ENCODE measurements at places on chromosomes 1 and 21.

DNA sequence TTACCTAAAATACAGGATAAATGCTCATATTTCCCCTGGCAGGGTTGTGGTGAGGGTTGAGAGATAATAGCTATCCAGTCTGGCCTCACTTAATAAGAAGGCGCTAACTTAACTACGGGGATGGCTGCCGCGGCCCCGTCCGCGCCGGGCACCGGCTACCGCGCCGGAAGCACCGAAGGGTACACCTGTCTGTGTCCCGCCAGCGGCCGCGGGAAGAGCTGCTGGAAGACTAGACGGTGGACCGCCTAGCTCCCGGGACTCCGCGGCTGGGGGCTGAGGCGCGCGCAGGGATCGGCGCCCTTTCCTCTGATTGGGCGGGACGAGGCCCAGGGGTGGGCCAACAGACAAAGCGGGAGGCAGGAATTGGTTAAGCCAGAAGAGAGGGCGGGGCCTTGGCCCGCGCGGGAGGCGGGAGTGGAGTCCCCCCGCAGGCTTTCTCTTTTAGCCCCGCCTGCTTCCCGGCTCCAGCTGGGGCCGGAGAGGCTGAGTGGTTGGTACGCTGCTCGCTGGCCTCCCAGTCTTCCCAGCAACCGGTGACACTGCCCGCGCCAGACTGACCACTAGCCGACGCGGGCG lies at the start of gene ZNF672:
ZNF672 (plus strand) TSS at position 444 of the 576 bp plus-strand sequence. CDS start 9,051 bp downstream, outside the sequence.
- peak; percentile 93 for DNase-seq

GRCh38 chr1:44673675-44674112 lies 587 bp downstream of the TMEM53 start:
- no peak for DNase-seq

DNA sequence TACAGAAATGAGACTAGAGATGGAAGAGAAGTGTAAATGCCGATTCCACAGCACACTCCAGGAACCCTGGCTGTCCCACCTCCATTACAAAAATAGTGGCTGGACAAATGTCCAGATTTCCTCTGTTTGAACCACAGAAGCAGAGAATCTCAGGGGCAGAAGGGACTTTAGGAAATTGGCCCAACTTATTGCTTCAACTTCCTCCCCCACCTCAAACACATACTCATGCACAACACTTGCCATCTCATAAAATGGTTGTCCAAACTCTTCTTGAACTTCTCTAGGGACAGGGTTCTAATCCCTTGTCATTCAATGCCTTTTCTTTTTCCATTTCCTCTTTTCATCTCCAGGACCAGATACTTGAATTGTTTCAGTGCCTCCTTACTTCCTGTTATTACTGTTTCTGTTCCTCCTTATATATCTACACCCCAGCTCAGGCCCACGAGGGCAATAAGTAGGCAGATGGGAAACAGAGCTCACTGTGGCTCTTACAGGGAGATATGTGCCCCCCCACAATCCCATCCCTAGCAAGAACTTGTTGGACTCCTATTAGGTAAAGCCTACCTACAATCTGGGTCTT lies 8.5 kb upstream of the B4GALT3 start:
- DNase-seq: no peak

- peak; percentile 26 for DNase-seq
Measured at GRCh38 chr1:203172184-203173010, 3.2 kb downstream of the MYBPH start.

DNA sequence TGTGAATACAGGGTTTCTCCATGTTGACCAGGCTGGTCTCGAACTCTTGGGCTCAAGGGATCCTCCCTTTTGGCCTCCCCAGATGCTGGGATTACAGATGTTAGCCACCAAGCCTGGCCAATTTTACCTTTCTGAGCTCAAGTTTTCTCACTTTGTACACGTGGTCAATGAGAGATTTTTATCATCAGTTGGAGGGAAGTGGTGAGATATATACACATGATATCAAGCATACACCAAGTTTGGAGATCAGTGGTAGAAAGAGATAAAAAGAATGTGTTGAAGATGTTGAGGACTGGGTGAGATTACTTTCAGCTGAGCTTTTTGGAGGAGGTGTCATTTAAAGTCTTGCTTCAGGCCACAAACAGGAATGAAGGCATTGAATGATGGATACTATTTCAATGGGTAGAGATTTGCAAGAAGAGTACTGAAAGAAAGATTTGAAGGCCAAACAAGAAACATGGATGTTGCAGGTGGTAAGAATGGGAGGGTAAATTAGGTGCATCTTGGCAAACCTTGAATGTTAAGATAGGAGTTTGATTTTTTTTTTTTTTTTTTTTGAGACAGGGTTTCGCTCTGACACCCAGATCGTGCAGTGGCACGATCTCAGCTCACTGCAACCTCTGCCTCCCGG lies 3.0 kb upstream of the SESN2 start:
- DNase-seq: peak; percentile 59

DNA sequence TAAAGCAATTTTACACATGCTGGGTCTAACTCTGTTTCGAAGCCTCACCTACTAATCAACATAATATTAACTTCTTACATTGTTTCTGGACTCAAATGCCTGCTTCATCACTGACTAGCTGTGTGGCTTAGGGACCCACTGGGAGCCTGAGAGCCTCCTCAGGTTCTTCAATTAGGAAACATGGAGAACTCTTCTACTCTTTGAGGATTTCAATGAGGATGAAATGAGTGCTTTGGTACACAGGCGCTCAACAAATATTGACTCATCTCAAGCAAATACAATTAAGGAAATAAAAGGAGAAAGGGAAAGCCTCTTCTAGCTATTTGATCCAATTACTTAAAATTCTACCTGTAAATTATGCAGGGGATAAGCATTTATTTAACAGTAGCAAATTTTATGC lies 84.4 kb upstream of the JAK1 start:
- DNase-seq: no peak

GRCh38 chr1:212073490-212073889 lies 37.9 kb downstream of the DTL start:
- DNase-seq: no peak

DNA sequence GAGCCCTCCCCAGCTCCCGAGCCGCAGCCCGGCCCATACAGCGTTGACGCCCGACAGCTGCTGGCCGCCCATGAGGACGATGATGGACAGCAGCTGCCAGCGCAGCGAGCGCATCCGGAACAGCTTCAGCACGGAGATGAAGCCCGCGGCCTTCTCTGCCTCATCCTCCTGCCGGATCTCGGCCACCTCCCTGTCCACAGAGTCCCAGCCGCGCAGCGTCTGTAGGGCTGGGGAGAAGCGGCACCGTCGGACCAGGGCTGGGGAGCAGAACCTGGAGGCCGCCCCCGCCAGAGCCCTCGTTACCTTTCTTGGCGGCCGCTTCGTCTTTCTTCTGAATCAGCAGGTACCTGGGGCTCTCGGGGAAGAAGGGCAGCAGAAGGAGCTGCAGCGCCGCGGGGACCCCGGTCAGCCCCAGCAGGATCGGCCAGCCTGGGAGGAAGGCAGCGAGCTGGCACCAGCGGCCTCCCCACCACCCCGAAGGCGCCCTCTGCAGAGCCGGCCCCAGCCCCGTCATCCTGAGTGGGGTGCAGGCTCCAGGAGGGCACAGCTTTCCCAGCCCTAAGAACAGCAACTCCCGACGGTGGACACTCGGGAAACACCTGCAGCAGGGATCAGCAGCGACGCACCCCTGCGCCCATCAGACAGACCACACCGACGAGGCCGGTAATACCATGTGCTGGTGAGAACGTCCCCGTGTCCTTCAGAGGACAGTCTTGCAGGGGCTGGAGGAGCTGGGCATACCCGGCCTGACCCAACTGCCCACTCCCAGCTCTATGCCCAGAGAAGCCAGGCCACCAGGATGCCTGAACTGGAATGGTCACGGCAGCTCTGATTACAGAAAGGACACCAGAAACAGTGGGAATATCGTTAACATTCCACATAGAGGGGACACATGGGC lies 13.8 kb upstream of the SLC2A7 start:
- no peak for DNase-seq

GRCh38 chr1:54374766-54375165 lies 31.4 kb downstream of the SSBP3 start:
- DNase-seq: no peak

GRCh38 chr1:42137766-42138165 lies 15.4 kb upstream of the GUCA2B start:
- no peak for DNase-seq

DNA sequence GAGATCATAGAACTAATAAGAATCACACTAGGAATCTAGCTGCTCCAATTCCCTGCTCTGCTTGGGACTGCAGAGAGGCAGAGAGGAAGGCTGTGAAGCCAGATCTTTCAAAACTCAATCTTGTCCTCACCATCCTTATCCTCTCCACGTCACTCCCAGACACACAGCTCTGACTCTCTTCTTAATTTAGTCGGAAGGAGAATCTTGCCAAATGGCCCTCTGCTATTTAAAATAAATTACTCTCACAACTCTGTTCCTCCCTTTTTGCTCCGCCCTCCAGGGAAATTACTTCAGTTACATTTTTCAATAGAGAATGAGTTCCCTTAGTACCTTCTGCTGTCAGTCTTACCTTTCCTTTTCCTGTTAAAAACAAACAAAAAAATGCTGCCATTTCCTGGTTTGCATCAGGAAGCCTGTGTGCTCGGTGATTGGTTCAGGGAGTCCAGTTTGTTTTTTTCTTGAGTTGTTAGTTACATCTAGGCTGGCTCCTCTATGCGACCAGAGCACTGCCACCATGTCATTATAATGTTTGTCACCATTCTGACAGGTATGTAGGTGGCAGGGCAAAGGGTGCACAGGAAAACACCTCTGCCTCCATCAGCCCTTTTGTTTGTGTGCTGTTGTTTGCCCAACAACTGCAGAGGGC lies 80.1 kb downstream of the FCRL5 start:
- no peak for DNase-seq

- DNase-seq: no peak
Measured at GRCh38 chr1:33820804-33821203, 43.1 kb upstream of the HMGB4 start.

GRCh38 chr21:39628385-39628784 lies 15.6 kb downstream of the B3GALT5 start:
- DNase-seq: no peak

GRCh38 chr1:109946511-109946910 lies 35.9 kb downstream of the CSF1 start:
- no peak for DNase-seq

GRCh38 chr1:229859026-229859425 lies 208.0 kb upstream of the GALNT2 start:
- no peak for DNase-seq

DNA sequence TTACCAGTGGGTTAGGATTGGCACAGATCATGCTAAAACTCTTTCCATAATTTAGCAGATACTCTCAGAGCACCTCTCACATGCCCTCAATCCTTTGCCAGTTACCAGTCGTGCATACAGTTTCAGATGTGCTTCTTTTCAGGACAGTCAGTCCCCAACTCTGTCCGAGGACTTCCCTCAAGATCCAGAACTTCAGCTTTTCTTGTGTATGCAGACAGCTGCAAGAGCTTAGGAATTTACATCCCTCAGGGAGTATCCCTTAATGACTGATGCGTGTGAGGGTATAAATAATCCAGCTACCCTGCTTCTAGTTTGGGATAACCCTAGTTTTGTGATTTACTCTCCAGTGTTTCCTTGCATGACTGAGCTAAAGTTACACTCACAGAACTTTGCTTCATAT lies 393.0 kb upstream of the PLXNA2 start:
- no peak for DNase-seq

- DNase-seq: no peak
Measured at GRCh38 chr21:43911015-43911934, 46.3 kb downstream of the AGPAT3 start.

- DNase-seq: no peak
Measured at GRCh38 chr1:5744341-5744740, 247.9 kb downstream of the NPHP4 start.

GRCh38 chr1:94622757-94623156 lies 81.2 kb upstream of the F3 start:
- DNase-seq: no peak

- no peak for DNase-seq
Measured at GRCh38 chr1:33905241-33905640, 41.4 kb downstream of the HMGB4 start.

DNA sequence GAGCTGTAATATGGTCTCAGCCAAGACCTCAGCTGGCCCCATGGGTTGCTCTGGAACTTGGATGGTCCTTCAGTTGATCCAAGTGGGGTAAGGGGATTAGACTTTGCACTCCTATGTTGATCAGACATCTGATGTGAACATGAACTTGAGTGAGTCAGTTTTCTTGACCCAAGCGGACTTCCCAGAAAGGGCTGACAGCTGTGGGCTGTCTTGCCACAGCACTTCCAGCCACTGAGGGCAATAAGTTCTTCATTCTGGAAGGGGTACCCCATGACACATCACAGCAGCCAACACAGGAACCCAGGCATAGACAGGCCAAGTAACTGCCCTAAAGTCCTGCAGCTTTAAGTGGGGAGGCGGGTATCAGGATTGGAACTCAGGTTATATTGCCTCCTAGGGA lies 93.9 kb upstream of the USP24 start:
- no peak for DNase-seq

DNA sequence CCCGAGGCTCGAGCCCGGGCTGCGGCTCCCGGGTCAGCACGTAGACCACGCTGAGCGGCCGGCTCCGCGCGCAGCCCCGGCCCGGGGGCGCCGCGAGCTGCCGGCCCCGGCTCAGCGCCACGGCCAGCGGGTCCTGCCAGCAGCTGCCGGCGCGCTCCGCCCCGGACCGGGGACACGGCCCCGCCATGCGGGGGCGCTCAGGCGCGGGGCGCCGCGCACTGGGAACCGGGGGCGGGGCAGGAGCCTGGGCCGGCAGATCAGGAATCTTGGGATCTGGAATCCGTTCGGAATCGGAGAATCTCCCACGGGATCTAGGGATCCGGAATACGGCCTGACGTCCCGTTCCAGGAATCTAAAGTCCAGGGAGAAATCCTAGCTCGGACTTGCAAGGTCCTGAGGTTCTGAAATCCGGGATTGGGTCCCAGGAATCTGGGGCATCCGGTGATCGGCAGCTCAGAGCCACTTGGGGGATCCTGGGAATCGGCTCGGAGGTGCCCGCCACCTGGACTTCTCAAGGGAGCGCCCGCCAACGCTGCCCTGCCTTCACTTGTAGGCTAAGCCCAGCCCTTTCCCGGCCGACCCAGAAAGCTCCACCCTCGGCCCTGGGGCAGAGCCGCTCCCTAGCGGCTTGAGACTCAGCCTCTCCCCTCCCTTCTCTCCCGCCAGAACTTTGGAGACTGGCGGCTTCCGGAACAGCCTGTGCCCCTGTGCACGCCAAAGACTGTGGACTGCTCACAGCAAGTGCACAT lies at the start of gene MAP3K6:
MAP3K6 (minus strand) TSS at position 551 of the 749 bp plus-strand sequence; CDS start at position 187, 364 bp downstream.
- DNase-seq: peak; percentile 16

GRCh38 chr1:23590058-23590783 lies 30.9 kb upstream of the ID3 start:
- no peak for DNase-seq

DNA sequence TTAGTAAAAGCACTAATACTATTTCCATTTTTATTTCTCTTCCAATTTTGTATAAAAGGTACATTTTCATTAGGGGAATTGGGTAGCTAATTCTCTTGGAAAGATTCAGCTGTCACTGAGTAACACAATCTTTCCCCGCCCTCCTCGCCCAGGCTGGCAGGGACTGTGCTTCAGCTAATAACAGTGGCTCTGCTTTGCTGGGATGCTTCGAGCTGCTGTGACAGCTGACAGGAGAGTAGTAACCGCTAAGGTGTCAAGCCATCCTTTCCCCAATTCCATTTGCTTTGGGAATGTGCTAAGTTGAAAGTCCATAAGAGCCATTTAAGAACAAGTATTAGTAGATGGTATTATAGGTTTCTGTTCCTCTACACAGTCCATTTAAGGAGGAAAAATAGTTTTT lies 106.7 kb upstream of the NRIP1 start:
- no peak for DNase-seq

Data from CD4-positive, alpha-beta T cell treated with Interleukin-2 at 100 ng/mL for 4 hours (primary cell).